ENCODE measurements at places on chromosomes 11 and 22.

DNA sequence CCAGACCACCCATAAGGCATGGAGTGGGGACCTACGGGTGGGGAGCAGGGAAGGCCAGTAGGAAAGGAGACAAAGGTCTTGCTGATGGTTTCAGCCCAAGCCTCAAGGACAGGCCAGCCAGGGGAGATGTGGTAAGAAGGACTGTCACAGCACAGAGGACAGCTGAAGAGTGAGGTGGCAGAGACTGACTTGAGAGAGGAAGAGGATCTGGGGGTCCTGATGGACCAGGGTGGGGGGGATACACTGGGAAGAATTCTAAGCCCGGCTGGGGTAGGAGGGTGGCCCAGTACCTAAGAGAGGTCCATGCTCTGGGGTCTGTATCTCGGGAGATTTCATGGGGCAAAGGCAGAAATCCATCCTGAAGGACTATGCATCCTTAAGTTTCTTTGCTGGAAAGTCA is 66.1 kb upstream of the THY1 start:
- DNase-seq: no peak

DNA sequence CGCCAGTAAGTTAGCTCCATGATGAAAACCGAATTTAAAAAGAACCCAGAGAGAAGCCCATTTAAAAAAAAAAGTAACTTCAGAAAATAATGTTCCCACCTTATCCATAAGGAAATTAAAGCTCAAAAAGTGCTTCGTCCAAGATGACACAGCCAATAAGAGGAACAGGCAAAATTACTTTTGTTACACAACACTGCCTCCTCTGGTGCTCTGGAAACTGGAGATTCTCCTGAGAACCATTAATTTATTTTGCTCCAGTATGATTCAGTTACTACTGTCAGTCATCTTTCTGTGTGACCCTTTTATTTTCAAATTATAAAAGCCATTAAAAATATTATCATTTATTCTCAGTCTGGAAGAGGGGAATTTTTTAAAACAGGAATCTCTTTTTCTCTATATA is 2.0 kb downstream of the IFT27 start:
- DNase-seq: peak; percentile 78

GRCh38 chr11:87463486-87464102 is 425.9 kb downstream of the TMEM135 start:
- DNase-seq: peak; percentile 45

- no peak for DNase-seq
Observed at GRCh38 chr11:116336540-116336939, 436.2 kb downstream of the BUD13 start.

DNA sequence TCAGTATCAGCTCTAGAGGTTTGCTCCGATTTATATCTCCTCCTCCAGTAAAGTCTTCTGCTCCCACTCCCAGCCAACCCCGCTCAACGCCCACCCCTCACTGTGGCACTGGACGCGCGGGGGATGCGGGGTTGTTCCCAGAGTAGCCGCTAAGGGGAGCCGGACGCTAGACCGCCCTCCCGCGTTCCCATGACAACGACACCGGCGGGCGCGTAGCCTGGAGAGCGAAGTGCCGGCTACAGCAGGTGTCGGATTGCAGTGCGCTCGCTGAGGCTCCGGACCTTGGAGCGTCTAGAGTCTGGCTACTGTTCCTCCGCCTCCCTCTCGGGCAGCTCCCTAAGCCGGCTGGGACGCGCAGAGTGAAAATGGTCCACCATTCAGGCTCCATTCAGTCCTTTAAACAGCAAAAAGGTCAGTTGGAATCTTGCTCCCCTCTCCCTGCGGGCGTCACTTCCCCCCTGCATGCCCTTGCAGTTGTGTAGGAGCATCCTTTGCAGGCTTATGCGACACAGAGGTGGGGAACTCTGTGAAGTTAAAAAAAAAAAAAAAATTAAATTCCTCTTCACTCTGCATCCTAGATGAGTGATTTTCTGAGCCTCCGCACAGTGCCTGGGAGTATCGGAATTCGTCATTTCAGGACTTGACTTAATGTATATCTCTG is at the start of gene ANO3:
ANO3 (plus strand) TSS at position 220 of the 661 bp plus-strand sequence; CDS start at position 366, 146 bp downstream.
- DNase-seq: peak; percentile 61

GRCh38 chr11:312092-312816 is 1.6 kb upstream of the IFITM1 start:
- DNase-seq: no peak

- no peak for DNase-seq
Observed at GRCh38 chr22:46079861-46080821, 70.2 kb upstream of the PPARA start.

- no peak for DNase-seq
Observed at GRCh38 chr11:131802440-131803115, 432.2 kb downstream of the NTM start.

- DNase-seq: no peak
Observed at GRCh38 chr11:1942558-1943260, 4.4 kb upstream of the MRPL23 start.

- peak; percentile 55 for DNase-seq
Observed at GRCh38 chr11:31340903-31341572, 28.5 kb downstream of the DCDC1 start.

DNA sequence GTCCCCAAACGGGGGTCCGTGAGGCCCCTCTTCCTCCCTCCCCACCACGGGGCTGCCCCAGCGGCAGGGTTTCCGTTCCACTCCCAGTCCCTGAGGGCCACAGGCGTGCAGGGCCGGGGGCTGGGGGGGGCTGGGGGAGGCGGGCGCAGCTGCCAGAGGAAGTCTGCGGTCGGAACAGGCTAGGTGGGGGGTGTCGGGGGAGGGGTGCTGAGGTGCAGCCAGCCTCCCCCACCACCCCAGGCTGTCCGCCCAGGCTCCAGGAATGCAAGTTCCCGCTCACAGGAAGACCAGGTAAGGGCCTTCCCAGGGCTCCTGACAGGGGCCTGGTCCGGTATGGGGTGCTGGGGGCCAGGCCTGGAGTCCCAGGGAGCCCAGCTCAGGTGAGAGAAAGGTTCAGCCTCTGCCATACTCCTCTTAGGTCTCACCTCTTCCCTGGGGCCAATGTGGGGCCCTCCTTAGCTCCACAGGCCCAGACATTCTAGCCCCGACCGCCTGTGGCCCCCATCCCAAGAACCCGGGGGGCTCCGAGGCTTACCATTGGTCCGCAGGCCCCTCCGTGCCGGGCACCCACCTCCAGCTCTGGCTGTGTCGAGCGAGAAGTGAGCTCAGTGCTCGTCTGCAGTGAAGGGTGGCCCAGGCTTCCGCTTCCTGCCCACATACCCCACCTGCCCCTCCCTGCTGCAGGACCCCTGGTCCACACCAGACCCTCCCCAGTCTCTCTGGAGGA is at the start of gene PTPRCAP:
PTPRCAP (minus strand) TSS at position 601 of the 727 bp plus-strand sequence; CDS start at position 538, 63 bp downstream.
- DNase-seq: peak; percentile 87

GRCh38 chr11:60869451-60869825 is 2.1 kb downstream of the ZP1 start:
- DNase-seq: no peak

DNA sequence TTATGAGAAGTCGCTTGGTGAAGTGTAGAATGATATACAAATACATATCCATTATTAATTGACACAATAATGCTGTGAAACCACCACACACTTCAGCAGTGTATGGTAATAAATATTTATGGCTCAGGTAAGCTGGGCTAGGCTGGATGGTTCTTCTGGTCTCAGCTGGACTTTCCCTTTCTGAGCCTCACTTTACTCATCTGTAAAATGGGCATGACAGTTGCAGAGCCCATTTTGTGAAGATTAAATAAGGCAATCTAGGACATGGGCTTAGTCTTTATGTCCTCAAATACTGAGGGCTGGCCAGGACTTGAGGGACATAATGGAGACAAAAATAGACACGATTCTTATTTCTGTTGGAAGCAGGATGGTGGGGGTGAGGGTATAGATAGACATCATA is 196.1 kb downstream of the MIAT start:
- no peak for DNase-seq

DNA sequence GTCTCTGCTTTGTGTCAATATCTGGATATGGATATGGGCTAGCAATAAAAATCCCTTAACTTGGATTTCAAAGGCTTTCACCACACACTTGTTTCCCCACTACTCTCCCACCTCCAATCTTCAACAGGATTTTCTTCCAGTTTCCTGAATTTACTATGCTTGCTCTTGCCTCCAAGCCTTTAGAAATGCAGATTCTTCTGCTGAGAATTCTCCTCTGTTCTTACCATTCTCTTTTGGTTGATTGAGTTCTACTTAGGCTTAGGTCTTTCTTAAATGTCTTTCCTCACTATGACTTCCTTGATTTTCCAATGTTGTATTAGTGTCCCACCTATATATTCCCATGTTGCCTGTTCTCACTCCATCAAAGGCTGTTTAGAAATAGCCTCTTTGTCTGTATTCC is 1502.4 kb upstream of the TENM4 start:
- no peak for DNase-seq

DNA sequence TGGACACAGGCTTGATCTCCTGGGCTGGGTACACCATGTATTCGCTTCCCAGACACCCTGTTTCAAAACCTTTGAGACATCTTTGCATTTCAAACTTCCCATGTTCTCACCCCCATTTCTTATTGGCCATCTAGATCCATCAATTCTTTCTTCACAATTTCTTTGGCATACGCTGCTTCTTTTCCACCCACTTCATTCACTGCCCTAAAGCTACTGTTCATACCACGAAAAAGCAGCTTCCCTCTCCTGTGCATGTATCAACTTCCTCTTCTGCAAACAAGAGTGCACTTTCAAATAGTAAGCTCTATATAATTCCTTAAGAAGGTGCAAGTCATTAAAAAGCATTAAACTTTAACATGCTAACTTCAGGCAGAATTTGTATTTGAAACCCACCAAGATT is 21.4 kb downstream of the UVRAG start:
- DNase-seq: no peak

- DNase-seq: no peak
Observed at GRCh38 chr11:124898263-124898680, 607 bp upstream of the ROBO4 start.

DNA sequence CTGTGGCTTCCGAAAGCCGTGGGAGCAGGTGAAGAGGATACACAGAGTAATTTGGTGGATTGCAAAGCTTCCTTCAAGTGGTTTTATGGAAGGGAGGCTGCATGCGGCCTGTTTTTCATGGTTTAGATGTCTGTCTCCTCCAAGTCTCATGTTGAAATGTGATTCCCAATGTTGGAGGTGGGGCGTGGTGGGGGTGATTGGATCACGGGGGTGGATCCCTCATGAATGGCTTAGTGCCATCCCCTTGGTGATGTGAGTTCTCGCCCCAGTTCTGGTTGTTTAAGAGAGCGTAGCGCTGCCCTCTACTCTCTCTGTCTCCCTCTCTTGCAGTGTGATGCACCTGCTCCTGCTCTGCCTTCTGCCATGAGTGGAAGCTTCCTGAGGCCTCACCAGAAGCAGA is 247.8 kb upstream of the B3GAT1 start:
- DNase-seq: no peak

- no peak for DNase-seq
Observed at GRCh38 chr11:116422956-116423600, 349.7 kb downstream of the BUD13 start.
